ENCODE measurements at places on chromosomes 16 and 17.

DNA sequence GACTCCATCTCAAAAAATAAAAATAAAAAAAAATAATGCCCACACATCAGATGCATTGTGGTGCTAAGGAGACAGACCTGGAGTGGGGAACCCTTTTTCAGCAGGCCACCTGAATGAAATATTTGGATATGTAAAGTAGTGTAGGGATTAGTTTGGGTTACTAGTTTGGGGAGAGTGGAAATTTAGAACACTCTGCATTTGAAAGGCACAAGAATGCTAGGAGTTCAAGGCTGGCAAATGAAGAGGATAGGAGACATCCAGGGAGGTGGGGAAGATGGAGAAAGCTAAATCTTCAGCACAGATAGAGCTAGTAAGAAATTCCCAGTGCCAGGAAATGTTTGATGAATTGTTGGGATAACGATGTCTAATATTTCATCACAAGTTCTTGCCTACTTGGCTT lies 298.3 kb upstream of the ERCC4 start:
- no peak for DNase-seq

DNA sequence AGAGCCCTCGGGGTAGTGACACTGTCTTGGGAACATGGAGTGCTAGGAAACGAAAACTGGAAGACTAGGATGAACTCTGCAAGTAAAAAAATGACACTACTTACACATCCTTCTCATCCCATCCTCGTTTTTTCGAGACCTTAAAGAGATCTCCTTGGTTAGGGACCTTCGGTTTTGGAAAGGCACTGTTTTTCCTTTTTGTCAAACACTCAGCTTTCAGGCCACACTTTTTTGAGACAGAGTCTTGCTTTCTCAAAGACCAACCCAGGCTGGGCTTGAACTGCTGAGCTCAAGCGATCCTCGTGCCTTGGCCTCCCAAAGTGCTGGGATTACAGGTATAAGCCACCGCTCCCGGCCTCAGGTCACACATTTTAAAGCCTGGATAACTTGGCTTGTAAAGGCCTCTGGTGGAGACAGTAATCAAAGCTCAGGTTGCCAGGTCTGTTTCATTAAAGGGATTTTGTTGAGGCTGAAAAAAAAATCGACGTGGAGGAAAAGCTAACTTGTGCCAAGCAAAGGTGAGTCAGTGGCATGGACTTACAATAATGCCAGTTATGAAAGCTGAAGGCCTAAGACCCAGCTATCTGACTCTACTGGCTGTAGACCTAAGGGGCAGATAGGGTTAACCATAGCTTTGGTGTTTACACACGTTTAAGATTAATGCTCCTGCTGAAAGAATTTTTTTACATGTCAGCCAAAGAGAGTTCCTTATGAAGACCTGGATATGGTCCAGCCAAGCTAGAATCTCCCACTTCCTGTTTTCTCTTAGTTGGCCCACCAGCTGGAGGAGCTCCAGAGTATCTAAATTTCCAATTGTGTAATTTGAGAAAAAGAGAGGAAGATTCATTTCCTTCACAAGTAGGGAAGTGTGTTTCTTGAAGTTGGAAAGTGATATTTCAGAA lies 823 bp downstream of the NBR1 start:
- DNase-seq, result no peak

DNA sequence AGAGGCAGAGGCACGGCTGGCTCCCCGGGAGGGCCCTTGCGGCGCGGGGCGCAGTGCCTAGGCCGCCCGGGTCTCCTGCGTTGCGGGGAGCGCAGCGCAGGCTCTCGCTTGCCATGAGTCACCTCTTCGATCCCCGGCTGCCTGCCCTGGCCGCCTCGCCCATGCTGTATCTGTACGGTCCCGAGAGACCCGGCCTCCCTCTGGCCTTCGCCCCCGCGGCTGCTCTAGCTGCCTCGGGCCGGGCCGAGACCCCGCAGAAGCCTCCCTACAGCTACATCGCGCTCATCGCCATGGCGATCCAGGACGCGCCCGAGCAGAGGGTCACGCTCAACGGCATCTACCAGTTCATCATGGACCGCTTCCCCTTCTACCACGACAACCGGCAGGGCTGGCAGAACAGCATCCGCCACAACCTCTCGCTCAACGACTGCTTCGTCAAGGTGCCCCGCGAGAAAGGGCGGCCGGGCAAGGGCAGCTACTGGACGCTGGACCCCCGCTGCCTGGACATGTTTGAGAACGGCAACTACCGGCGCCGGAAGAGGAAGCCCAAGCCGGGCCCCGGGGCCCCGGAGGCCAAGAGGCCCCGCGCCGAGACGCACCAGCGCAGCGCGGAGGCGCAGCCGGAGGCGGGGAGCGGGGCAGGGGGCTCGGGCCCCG lies 390 bp downstream of the FOXL1 start:
- DNase-seq, result no peak

GRCh38 chr17:70423562-70423961 lies 254.2 kb downstream of the KCNJ2 start:
- no peak for DNase-seq

DNA sequence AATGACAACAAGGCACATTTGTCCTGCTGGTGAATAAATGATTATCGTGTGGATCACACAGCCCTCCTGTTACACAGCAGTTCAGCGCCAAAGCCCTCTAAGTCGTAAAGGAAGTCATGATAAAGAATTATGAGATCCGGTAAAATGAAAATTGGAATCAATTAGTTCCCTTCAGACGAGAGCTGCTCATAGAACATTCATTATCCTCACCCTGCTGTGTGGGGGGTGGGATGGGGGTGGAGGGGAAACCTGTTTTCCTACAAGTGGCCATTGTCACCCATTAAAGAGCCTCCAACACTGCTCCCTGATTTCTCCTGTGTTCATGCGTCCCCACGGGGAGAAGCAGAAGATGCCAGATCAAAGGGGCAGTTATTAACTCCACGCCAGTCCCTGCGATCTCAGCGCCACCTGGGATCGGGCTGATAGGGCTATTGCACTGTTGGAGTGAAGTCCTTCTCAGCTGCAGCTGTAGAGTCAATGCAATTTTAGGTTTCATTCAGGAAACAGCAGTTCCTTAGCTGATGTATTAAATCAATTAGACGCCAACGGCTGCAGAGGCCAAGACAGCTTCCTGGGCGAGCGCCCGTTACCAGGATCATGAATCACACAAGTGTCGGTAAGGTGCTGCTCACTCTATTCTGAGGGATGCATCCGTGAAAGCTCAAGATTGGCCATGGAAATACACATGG lies 19.2 kb upstream of the CACNG4 start:
- DNase-seq, result no peak

DNA sequence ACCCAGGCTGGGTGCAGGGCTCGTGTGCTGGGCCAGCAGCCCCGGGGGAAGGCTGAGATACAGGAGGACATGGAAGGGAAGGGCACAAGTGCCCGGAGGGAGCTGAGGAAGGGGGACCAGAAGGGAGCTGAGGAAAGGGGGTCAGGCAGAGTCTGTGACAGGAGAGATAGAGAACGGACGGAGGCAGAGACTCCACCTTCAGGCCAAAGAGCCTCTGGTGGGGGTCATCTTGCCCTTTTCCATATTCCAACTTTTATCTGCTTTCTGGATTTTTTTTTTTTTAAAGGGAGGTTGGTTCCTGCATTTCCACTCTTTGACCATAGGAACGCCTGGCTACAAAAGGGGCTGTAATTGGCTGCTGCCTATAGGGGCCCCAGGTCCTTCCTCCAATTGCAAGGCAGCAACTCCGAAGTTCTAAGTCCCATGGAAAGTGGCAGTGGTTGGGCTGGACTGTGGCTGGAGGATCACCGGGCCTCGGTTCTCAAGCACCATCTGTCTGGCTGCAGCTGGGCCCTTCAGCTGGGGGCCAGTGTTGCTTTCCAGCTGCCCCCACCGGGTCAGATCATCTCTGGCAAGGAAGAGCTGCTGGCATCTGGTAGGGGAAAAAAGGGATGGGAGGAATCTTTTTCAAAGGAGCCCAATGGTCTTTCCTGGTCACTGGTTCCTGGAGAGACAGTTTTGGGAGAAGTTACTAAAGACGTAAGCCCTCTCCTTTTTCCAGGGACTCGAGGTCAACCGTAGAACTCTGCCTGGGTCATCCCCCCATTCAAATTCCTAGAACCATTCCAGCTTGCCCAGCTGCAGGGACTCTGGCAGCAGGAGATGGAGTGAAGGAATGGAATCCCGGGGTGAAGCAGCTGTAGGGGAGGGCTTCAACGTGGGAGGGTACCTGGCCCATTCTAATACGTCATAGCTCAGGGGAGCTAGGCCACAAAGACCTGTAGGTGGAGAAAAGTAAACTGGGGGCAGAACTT lies 13.1 kb upstream of the MRPS23 start:
- no peak for DNase-seq

DNA sequence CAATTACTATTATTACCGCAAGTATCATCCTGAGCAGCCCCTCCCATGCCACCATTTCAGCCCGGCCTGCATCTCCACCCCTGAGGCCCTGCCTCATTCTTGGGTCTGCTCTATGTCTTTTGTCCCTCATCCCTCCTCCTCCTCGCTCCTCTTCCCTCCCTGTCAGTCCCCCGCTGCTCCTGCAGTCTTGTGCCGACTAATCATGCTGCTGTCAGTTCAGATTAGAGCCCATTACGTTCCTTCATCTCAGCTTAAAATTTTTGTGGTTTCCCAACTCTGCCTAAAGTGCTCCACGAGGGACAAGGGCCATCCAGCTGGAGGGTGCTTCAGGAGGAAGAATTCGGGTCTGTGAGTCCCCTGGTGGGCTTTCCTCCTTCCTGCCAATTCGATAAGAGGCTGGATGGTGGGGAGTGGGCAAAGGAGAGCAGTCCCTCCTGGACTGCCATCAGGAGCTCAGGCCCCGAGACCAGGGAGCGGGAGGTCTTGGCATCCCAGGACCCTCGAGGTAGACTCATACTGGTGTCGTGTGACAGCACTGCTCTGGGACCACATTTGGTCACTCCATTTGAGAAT lies 32.9 kb upstream of the GOSR2 start:
- no peak for DNase-seq

DNA sequence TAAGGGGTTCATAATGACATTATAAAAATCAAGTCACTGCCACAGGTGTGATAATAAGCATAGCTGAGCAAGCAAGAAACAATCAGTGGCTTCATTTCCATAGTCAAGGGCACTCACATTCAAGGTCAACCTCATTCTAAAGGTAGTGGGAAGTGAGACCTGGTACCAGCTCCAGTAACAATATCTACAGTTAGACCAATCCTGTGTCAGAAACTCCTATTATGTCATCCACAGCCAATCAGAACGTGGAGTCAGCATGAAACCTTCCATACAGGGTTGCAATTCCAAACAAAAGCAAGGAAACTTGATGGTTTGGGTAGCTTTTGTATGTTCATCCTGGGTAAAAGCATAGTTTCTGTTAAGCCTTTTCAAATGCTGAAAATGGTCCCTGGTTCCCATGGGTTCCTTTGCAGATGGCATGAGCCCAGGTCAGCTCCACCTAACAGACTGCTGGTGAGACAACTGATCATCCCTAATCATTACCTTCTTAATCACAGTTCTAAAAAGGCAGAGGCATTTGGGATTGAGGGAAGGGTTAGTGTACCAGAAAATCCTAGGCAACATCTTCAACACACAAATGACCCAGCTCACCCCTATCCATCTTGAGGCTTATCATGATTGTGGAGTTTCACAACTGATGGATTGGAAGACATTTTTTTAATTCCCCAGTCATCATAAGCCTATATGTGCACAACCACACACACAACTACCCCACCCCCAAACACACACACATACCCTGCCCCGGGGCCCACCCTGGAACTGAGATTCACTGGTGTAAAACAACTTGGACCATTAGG lies 30.4 kb downstream of the TEX2 start:
- DNase-seq, result no peak
